ENCODE measurements at places on chromosomes 11 and 22. TPM values are rescaled to one million over a fixed set of nuclear protein-coding genes. Genes with fewer than 3 reads are reported as not detected.

Gene SLN
- not detected for total RNA-seq

Gene GTSE1
- total RNA-seq = 21.9 TPM

Gene NLRP14
- total RNA-seq = not detected

Gene CARD10
- total RNA-seq = 36.6 TPM

Gene TRPM5
- not detected for total RNA-seq

Gene GAL
- 6.8 TPM for total RNA-seq

Gene PKP3
- total RNA-seq = 1.6 TPM

Gene RIBC2
- 0.84 TPM for total RNA-seq

Gene NTM
- 0.40 TPM for total RNA-seq

Gene SAA2
- total RNA-seq = not detected

Gene OR8I2
- not detected for total RNA-seq

Gene C11orf87
- not detected for total RNA-seq

Gene SYT8
- total RNA-seq = not detected

Gene SCGB1A1
- not detected for total RNA-seq

Gene CFAP68
- total RNA-seq = 12.3 TPM

Gene F2
- total RNA-seq = 0.10 TPM

Gene ASRGL1
- total RNA-seq = 40.0 TPM

Gene KCNJ5
- total RNA-seq = not detected

Gene OR52E1
- total RNA-seq = not detected

Gene MAP6
- 0.30 TPM for total RNA-seq

Gene PAX6
- not detected for total RNA-seq

Gene MMP8
- total RNA-seq = not detected

Gene IGSF22
- not detected for total RNA-seq

Gene GGTLC2
- not detected for total RNA-seq

Gene APOBEC3B
- total RNA-seq = 25.1 TPM

Gene OR6T1
- total RNA-seq = not detected

Gene HSPB2
- total RNA-seq = not detected

Gene GAL3ST1
- total RNA-seq = not detected
